ENCODE measurements at places on chromosomes 2 and 18. TPM values are rescaled to one million over a fixed set of nuclear protein-coding genes. Genes with fewer than 3 reads are reported as not detected.
A peak's percentile ranks its signal among the peaks of the same experiment; 100 is the strongest.

DNA sequence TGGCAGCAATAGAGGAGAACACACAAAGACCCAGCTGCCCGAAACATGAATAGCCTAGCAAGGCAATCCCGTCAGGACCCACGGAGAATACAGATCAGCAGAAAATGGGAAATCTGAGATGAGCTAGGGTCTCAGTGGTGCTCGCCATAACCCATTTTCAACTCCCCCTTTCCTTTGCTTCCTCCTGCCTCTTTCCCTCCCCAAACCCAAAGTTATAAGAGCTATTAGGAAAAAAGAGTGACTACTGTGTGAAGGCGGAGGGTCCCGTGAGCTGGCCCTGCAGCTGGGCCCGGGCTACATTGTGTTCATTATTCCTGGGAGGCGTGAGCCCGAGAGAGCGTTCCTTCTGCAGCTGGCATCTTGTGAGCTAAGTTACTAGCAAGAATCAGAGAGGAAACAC lies 118.4 kb downstream of the PID1 start:
- H3K27me3 ChIP-seq, result no peaks in the 10 kb centered on the region
- H3K4me1 ChIP-seq, result no peaks in the 10 kb centered on the region
- DNase-seq, result no peak
- H3K36me3 ChIP-seq, result no peaks in the 10 kb centered on the region
- no peak overlapping the region for H3K4me3 ChIP-seq

DNA sequence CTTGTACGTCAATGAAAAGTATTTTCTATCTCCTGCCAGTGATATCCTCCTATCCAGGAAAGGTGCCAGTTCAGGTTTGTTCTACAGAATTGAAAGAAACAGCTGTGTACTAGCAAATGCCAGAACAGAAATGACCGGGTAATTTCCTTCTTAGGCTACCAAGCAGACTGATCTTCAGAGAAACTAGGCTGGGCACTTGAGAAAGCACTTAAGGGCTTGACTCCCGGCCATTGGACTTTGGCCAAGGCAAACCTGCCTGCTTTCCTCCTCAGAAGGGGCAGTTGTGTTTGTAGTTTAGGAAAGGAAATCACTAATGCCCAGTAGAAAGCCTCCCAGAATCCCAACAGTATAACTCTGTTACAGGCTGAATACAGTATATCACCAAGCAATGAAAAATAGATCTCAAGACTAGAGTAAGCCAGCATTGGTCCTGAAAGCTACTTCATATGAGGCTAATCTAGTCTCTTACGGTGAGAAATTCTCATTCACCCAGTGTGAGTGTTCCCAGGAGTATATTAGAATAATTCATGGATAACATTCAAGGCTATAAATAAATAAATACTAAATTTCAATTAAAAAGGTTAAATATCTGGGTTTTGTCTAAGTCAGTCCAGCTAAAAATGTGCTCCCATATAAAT lies 43.0 kb upstream of the COL5A2 start:
- peaks cover 18% of the 10 kb centered on the region for H3K4me1 ChIP-seq
- peak overlapping the region; percentile 32 for H3K27ac ChIP-seq
- DNase-seq, result peak; percentile 91
- no peaks in the 10 kb centered on the region for H3K36me3 ChIP-seq

DNA sequence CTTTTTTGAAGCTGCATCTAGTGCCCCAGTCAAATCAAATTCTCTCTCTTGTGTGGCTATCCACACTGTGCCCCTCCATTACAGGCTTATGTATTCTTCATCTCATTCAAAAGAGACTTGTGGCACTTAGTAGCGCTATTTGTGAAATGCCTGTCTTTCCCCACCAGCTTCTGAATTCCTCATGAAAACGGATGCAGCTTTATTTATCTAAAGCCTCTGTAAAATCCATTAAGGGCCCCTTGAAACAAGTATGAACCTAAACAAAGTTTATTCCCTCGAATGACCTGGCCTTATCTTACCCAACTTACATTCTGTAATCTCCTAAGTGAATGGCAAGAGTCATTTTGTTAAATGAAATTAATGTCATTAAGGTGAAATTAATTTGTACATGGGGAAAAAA lies 417.4 kb upstream of the PIK3C3 start:
- no peaks in the 10 kb centered on the region for H3K36me3 ChIP-seq
- H3K4me1 ChIP-seq, result no peaks in the 10 kb centered on the region
- H3K27me3 ChIP-seq, result no peaks in the 10 kb centered on the region
- peak; percentile 55 for DNase-seq
- H3K4me3 ChIP-seq, result no peak overlapping the region

DNA sequence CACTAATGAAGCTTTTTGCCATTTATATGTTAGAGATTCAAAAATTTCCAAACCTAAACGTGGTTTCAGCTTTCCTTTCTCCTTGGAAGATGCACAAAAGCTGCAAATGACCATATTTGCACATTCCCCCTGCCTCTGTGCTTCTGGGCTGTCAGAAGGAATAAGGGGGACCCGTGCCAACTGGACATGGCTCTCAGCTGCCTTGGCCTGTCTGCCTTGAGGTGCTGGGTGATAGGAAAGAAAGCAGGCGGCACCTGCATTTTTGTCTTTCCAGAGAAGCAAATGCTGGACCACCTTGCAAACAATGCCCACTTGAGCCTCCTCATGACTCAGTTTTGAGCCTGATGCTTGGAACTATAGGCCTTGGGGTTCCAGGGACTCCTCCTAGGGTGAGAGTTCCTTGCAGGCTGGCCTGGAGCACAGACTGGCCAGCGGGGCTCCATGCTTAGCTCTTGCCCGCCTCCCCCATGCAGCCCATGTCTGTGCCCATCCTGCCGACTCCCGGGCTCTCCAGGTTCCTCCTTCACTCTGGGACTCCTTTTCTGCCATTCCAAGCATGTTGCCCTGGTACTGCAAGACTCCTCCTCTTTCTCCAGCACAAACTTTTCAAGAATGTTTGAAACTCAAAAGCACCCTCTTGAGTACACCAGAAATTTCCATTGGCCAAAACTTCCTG lies 109.0 kb upstream of the EPAS1 start:
- peak; percentile 61 for DNase-seq
- H3K36me3 ChIP-seq, result peaks cover 11% of the 10 kb centered on the region
- H3K27ac ChIP-seq, result no peak overlapping the region
- H3K27me3 ChIP-seq, result no peaks in the 10 kb centered on the region

GRCh38 chr2:112110966-112111365 lies 27.2 kb upstream of the FBLN7 start:
- no peaks in the 10 kb centered on the region for H3K4me1 ChIP-seq
- H3K36me3 ChIP-seq, result peaks cover 9% of the 10 kb centered on the region
- no peaks in the 10 kb centered on the region for H3K27me3 ChIP-seq
- H3K27ac ChIP-seq, result no peak overlapping the region
- no peak overlapping the region for H3K4me3 ChIP-seq

Gene COL3A1
- 2.1 TPM for polyA plus RNA-seq

Gene EPB41L3
- polyA plus RNA-seq, result 38.9 TPM

Data from endothelial cell of umbilical vein (primary cell).